Breast epithelium (tissue), 4 donors: ENCODE measurements at places on chromosomes 16 and 17. TPM values are rescaled to one million over a fixed set of nuclear protein-coding genes. Genes with fewer than 3 reads are reported as not detected.
A peak's percentile ranks its signal among the peaks of the same experiment; 100 is the strongest.

- no peak for DNase-seq
Observed at GRCh38 chr17:80099291-80100034, 1.9 kb upstream of the GAA start.

DNA sequence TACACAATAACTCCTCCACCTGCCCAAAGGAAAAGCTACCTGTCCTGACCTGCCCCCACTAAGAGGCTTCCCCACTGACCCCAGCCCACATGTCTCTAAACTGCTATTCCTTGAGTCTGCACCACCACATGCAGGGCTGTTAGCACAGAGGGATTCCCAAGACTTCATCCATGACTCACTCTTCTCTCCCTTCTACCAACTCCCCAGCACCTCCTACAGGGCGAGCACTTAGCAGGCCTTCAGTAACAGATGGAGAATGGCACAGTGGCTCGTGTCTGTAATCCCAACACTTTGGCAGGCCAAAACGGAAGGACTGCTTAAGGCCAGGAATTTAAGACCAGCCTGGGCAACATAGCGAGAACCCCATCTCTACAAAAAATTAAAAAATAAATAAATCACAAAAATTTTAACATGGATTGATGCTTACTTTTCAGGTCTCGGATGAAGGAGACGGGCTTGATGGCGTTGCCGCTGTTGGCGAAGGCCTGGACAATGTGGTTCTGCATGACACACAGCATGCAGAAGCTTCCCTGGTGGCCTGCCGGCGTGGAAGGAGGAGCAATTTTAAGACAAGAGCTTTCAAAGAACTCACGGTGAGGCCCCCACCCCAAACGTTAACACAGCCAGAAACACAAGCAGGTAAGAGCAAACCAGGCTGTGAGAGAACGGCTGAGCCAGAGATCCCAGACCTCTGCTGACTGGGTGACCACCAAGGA is 12.0 kb downstream of the USP36 start:
- no peak for DNase-seq

DNA sequence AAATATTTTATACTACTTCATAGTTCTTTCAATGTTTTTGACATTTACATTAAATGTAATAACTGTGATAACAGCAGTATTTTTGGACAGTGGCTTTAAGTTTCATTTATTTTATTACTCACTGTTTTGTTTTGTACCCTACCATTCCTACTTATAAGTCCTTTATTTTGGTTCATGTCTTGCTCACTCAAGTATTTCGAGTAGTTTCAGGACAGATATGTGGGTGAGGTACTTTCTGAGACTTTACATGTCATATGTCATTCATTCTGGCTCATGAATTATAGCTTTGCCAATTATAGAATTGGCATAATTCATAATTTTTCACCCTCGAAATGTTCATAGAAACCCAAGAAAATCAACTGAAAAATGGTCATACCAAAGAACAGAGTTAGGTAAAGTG is 44.4 kb downstream of the PIK3R5 start:
- DNase-seq, result no peak

GRCh38 chr17:71024969-71025368 is 855.6 kb downstream of the KCNJ2 start:
- DNase-seq, result no peak

GRCh38 chr17:71613996-71614395 is 506.8 kb upstream of the SOX9 start:
- no peak for DNase-seq

DNA sequence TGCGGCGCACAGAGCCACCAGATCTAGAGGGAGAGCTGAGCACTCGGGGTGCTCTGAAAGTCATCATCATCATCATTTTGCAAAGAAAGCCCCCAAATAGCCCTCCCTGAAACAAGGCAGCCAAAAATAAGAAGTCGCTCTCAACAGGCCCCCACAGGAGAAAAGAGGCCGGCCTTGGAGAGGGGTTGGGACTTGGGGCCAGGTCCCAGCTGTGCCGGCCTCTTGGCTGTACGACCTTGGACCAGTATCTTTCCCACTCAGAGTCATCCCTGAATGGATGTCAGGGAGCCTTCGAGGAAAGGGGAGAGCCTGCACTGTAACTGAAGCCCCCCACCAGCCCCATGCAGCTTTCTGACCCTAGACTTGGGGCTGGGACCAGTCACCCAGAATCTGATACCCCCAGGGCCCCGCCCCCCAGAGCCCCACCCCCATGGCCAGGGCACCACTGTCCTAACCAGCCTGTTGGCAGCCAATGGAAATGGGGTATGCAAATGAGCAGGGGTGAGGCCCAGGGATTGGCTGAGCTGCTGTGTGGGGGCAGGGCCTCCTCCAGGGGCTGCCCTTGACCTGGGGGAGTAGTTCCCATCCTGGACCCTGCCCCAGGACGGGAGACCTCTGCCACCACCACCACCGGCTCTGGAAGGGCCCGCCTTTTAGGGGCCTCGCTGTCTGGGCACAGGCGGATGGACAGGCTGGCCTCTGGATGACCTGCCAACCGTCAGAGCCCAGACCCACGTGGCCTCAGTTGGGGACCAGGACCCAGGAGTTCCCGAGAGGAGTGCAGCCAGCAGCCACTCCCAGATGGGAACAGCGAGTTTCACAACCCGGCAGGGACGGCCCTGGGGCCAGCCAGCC is 15.4 kb downstream of the ZFPM1 start:
- DNase-seq, result no peak

GRCh38 chr17:49978501-49978900 is 9.5 kb downstream of the DLX4 start:
- no peak for DNase-seq

GRCh38 chr17:8275421-8276290 is 12.8 kb upstream of the RANGRF start:
- no peak for DNase-seq

DNA sequence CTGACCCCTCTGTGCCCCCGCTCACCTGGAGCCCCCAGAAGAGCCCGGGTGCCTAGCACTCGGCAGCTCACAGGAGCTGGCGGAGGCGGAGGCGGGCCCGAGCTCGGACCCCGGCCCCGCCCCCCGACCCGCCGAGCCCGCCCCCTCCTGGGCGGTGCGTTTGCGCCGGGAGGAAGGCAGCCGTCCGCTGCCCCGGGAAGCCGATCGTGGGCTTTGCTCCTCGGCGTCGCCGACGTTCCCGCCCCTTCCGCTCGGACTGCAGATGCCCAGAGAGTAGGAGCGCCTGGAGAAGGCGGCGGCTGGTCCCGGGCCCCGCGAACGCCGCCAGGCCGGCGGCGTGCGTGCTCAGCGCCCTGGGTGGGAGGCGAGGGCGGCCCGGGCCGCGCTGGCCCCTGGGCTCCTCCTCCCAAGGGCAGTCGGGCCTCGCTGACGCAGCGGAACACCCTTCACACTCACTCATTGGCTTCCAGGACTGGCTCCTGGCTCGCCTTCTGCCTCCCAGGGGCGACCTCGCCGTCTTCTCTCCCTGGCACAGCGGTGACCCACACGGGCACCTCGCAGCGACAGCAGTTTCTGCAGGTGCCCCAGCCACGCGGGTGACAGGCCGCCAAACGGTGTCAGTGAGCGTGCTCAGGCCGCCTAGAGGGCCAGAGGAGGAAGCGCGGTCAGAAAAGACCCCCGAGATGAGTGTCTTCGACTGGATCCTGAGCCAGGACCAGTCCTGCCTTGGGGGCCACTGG is at the start of gene PLSCR3:
Gene PLSCR3 (minus strand): TSS at position 74 of the 740 bp plus-strand sequence. CDS start 415 bp downstream, outside the sequence.
- DNase-seq, result peak; percentile 80

DNA sequence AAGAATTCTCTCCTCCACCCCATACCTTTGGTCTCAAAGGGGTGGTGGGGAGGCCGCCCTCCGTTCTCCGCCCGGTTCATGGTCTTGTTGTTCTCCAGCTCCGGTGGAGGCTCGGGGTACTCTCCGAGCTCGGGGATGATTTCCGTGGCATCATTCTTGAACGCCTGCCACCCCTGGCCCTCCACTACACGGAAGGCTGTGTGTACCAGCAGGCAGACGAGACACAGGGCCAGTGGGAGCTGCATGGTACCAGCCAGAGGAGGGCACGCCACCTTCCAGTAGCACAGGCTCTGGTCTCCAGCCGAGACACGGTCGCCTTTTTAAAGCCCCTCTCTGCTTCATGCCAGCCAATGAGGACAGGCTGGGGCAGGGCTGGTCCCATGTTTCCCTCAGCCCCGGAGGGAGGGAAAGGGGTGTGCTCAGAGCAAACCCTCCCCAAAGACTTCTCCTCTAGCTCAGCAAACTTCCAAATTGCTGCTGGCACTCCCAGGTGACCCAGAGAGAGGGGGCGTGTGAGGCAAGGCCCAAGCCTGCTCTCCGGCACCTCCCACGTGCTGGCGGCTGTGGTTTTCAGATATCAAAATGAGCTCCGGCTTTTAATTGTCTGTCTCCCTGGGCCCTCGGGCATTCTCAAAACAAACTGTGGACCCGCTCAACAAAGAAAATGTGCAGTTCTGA is at the start of gene SOST:
Gene SOST (minus strand): TSS at position 295 of the 678 bp plus-strand sequence. CDS start 50 bp downstream, at position 245.
- no peak for DNase-seq

ESRP2 gene
- 58.0 TPM for total RNA-seq

ACSM5 gene
- total RNA-seq, result 4.5 TPM

XAF1 gene
- 25.6 TPM for total RNA-seq

GNAO1 gene
- total RNA-seq, result 1.9 TPM

KRT10 gene
- total RNA-seq, result 14.7 TPM

ADAD2 gene
- total RNA-seq, result 0.96 TPM

FSCN2 gene
- 3.2 TPM for total RNA-seq

KRTAP4-3 gene
- not detected for total RNA-seq

TEKT5 gene
- not detected for total RNA-seq

SLC5A11 gene
- total RNA-seq, result 1.8 TPM

SMPD3 gene
- total RNA-seq, result 15.4 TPM
